Left renal cortex interstitium (tissue), 4 donors: ENCODE measurements at places on chromosomes 5 and 9. TPM values are rescaled to one million over a fixed set of nuclear protein-coding genes. Genes with fewer than 3 reads are reported as not detected.
A peak's percentile ranks its signal among the peaks of the same experiment; 100 is the strongest.

Gene GPR150
- polyA plus RNA-seq, result not detected

Gene HABP4
- polyA plus RNA-seq, result 22.0 TPM

Gene PIP5K1B
- polyA plus RNA-seq, result 8.9 TPM

Gene MZB1
- 0.19 TPM for polyA plus RNA-seq

Gene RANBP3L
- polyA plus RNA-seq, result 10.5 TPM

Gene FOXD1
- polyA plus RNA-seq, result 19.0 TPM

Gene PRXL2C
- 5.2 TPM for polyA plus RNA-seq

Gene UBLCP1
- polyA plus RNA-seq, result 51.3 TPM

Gene TDRD7
- polyA plus RNA-seq, result 8.1 TPM

Gene HEMGN
- polyA plus RNA-seq, result 10.7 TPM

DNA sequence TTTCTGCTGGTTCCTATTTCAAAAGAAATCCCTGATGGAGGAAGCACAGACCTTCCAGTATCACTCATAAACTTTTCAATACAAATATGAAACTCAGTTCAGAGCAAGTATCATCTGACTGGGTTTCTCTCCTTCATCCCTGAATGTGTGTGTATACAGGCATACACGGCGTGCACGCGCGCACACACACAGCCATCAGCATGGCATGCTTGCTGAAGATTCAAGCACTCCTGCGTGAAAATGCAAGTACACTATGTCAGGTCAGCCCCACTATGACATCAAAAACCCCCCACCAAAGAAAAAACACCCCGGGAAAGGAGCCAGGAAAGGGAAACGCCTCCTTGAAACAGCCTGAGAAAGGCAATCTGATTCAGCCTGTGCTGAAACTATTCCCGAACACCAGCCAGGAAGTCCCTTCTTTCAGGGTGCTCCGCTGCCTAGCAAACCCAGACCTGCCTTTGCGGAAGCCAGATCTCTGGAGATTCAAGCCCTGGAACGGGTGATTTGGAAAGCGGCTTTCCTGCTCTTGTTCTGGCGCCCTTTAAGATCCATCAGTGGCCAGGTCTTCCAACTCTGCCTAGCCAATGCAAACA, 831 bp downstream of the KLHL3 start:
- no peak for DNase-seq

DNA sequence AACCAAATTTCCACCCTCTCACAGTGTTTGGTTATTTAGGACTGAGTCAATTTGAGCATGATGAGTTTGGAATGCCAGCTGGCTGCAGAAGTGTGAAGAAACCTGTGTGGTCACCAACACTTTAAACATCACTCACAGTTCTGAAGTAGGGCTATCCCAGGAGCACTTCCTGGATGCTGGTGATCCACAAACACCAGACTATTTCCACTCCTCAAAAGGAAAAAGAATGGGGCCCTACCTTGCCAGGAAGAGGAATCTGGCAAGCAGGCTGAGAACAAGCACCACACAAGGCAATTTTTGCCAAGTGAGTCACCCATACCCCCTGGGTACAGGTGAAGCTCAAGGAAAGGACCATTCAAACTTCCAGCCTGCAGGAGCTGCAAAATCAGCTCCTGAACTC, 294.2 kb upstream of the PTGER4 start:
- DNase-seq, result no peak

- no peak for DNase-seq
Observed at GRCh38 chr9:130847306-130848217, 12.5 kb downstream of the ABL1 start.

GRCh38 chr5:76271836-76272235, 131.2 kb upstream of the IQGAP2 start:
- DNase-seq, result no peak

GRCh38 chr9:95645992-95646391, 129.2 kb upstream of the PTCH1 start:
- DNase-seq, result no peak

DNA sequence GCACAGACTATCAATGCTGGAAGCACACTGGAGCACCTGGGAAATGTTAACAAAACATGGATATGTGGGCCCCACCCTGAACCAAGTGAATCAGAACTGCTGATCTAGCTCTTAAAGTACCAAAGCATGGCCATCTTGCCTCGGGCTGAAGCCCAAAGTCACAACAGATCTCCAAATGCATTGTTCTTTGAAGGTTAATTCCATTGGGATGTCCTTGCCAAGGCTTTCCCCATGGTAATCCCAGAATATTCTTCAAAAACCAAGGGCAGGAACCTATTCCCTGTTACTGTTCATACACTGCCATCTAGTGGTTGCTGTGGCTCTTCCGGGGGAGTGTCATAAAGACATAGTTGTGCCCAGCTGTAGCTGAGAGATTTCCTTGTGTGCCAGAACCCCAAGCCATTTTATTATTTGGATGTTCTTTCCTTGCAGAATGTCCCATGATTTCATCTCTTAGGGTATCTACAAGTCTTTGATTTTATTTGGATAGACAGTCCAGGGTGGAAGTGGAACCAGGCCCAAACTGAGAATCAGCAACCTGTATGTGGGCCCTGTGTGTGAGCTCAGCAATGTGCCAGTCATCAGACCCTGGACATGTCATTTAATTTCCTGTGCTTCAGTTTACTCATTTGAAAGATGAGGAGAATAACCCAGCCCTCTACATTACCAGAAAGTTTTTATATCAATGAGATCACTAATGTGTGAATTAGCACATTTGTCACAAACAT, 290.0 kb downstream of the ACTL7B start:
- peak; percentile 68 for DNase-seq

DNA sequence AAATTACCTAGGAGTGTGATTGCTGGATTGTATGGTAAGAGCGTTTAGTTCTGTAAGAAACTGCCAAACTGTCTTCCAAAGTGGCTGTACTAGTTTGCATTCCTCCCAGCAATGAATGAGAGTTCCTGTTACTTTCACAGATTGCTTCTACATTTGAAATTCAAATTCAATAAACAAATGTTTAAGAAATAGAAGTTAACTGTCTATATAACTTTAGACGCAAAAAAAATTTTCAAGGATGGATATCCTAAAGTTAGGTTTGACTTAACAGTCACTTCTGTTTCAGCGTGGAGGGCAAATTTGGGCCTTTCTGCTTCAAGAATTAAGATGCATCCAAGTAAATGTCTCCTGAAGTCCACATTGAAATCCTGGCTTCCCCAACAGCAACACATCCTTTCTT, 445.6 kb downstream of the TAF11L14 start:
- no peak for DNase-seq

DNA sequence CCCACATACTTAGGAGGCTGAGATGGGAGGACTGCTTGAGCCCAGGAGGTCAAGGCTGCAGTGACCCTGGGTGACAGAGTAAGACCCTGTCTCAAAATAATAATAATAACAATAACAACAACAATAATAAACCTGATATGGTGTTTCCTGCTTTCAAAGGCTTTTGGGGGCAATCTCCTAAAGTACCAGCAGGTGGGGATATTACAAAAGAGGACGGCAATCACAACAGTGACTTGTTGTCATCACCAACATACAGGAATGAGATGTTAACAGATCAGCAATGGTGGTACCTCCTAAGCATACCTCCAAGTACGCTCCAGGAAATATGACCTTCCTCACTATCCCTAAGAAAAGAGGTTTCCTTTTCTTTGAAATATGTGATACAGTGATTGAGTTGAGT, 91.1 kb upstream of the RNF180 start:
- DNase-seq, result peak; percentile 4

GRCh38 chr9:95504053-95504963, 12.5 kb downstream of the PTCH1 start:
- no peak for DNase-seq

GRCh38 chr5:154375329-154376008, 70.3 kb upstream of the SAP30L start:
- no peak for DNase-seq

- DNase-seq, result no peak
Observed at GRCh38 chr5:172133359-172134029, 54.5 kb downstream of the STK10 start.

GRCh38 chr9:127711226-127711701, 4.2 kb downstream of the PTRH1 start:
- DNase-seq, result no peak

DNA sequence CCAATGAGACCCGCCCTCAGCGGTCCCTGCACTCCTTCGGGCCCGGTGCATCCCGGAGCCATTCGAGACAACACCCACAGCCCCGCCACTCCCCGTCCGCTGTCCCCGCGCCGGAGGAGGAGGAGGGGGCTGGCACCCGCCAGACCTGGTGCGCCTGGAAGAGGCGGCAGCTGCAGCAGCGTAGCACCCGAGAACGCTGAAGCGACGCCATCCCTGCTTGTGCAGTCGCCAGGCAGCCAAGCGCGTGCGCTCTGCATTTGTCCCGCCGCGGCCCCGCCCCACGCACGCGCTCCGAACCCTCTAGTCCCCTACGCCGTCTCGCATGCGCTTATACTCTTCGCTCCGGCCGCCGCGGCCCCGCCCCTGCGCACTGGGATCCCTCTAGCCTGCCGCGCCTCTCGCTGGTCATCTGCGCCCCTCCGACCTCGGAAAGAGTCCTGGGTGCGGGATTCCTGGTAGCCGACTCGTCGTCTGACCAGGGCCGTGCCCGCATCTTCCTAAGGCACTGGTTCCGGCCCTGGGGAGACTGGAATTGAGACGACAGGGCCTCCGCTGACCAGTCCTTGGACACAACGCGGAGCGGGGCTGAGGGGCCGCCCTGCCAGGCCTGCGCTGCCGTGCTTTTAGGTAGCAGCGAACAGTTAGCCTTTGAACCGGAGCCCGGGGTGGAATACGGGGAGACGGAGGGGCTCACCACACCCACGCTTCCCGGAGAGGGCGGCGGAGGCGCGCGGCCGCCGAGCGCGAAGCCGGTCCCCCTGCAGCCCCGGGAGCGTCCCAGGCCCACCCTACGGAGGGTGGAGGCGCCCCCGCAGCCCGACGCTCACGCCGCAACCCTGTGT, at the start of gene MRNIP:
Gene MRNIP (minus strand): TSS at position 232 of the 842 bp plus-strand sequence. CDS start 21 bp downstream, at position 211.
- peak; percentile 80 for DNase-seq

DNA sequence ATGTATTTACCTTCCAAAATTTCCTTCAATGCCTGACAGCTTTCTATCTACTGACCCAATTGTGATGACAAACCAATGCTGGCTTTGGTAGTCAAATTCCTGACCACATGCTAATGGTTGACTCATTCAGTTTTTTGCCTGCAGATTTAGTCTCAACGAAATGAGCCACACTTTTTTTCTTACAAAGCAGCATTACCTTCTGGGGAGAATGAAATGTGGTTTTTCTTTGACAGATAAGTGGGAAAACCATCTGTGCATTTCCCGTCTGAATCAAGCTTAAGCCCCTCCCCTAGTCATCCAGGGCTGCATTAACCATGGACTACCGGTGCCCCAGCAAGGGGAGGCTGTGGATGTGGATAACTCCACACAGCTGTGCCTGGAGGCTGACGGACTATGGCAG, 99.6 kb upstream of the TAF11L2 start:
- DNase-seq, result no peak

- no peak for DNase-seq
Observed at GRCh38 chr5:115168829-115169486, 750 bp downstream of the TRIM36 start.

DNA sequence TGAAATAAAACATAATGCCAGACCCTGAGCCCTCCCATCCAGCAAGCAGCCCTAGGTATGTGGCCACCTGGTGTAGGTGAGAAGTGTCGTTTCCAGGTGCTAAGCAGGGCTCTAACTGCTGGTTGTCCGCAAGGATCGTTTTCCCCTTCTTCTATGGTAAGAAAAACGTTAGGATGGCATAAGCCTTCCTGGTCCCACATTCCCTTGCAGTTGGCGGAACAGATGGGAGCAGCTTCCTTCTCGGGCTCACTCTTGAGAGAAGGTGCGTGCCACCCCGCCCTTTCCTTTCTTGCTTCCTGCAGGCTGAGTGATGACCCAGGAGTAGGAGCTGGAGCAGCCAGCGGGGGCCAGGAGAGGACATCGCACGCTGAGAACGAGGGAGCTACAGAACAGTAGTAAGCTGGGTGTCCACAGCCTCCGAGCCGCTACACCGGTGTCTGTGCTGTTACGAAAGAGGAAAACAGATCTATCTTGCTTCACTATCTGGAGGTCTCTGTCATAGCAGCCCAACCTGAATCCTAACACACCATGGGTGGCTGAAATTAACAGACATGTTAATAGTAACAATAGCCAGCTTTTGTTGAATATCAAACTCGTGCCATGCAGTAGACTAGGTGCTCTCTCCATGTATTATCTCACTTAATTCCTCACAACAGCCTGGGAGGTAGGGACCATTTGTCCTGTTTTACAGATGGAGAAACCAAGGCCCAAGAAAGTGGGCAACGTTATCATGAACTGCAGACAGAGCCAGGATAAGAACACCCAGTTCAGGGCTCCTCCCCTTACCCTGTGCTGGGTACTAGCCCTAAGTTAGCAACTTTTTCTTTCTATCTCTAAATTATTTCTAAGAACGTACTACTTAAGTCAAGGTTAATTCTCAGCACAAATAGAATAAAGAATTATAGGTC, 139.8 kb downstream of the COL23A1 start:
- DNase-seq, result no peak

DNA sequence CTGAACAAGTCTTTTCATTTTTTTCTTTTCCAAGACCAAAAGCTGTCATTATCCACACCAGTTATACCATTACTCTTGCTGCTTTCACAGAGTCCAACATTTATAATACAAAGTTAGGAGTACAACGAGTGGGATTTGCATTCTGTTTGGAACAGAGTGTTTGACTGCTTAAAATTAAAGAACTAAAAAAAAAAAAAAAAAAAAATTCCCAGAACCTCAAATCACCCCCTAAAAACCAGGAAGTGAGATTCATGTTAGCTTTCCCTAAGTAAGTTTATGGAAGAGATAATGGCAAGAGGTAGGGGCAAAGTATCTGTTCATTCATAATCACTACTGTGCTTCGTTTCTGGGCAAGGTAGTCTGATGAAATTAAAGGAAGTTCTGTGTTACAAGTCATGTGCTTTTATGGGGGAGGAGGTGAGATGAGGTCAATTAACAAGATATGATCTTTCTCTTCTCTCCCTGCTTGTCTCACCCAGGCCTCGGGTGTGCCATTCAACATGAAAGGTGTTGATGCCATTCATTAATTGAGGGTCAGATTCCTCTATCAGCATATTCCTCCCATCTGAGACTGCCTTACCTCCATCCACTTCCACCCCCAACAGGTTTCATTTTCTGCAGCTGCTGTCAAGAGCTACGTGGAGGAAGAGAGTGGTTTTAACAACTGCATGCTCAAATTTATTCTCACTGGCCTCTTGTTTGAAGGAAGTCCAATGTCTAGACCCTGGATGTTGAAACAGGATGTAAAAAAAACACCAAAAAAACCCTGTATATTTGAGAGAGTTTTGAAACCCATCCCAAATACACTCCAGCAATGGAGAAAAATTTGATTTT, 58.1 kb downstream of the MARCHF3 start:
- DNase-seq, result no peak
